ENCODE measurements at places on chromosomes 7 and 10.
A peak's percentile ranks its signal among the peaks of the same experiment; 100 is the strongest.

DNA sequence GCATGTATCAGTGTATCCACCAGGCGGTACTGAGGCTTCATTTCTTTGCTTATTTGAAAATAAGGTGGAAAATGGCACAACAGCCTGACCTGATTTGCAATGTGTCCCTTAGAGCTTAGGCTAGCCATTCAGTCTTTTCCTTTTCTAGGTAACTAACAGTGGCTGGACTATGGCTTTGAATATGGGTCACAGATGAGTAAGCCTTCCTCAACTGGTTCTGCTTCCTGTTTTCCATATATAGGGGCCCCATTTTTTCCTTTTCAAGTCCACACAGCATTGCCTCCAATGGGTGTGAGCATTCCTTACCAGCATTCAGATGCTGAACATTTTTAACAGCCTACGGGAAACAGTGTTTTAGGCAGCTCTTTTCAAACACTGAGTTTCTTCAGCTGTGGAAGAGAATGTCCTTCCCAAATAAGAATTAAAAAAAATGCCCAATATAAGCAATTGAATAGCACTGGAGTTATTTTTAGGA lies 3.9 kb upstream of the ITGB1 start:
- no peak for DNase-seq

DNA sequence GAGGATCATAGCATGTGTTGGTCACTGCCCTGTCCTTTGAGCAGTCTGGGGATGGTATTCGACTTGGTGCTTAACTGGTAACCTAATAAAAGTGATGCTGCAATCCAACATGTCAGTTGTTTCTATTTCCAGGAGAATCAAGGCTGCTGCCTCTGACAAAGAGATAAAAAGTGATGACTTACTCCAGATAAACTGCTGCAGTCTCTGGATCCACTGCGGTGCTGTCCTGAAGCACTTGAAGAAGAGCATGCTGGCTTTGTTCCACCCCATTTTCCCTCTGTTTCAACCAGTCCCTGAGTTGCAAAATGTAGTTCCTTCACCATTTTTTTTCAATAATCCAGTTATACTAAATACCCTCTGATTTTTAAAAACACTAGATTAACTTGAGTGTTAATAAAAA lies 403.5 kb upstream of the ANKRD30A start:
- no peak for DNase-seq

DNA sequence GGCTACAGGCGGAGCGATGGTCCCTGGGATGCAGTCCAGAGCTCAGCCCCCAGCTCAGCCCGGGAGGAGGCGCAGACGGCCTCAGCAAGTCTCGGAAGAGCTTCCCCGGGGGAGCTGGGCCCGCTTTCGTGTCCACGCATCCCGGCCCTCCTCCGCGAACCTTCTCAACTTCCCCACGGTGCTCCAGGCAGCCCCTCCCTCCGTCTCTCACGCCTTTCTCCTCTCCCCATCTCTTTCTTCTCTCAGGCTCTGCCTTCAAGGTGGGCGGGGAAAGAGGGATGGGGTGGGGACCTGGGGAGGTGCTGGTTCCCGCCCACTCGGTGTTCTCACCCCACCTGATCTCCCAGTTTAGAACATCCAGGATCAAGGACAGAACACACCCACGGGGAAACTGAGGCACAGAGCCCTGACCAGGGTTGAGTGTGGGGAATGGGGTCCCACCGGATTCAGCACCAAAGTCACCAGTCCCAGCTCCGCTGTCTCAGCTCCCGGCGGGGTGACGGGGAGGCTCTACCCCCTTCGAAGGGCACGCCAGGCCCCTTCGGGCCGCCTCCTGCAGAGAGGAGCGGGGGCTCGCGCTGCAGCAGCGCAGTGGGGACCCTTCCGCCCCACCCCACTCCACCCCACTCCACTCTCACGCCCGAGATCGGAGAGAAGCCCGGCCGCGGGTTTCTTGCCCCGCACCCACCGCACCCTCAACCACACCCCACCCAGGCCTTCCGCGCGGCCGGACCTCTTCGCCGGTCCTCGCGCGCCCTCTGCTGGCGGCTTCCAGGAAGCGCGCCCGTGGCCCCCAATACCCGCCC lies 18.2 kb downstream of the POLL start:
- DNase-seq = peak; percentile 54

DNA sequence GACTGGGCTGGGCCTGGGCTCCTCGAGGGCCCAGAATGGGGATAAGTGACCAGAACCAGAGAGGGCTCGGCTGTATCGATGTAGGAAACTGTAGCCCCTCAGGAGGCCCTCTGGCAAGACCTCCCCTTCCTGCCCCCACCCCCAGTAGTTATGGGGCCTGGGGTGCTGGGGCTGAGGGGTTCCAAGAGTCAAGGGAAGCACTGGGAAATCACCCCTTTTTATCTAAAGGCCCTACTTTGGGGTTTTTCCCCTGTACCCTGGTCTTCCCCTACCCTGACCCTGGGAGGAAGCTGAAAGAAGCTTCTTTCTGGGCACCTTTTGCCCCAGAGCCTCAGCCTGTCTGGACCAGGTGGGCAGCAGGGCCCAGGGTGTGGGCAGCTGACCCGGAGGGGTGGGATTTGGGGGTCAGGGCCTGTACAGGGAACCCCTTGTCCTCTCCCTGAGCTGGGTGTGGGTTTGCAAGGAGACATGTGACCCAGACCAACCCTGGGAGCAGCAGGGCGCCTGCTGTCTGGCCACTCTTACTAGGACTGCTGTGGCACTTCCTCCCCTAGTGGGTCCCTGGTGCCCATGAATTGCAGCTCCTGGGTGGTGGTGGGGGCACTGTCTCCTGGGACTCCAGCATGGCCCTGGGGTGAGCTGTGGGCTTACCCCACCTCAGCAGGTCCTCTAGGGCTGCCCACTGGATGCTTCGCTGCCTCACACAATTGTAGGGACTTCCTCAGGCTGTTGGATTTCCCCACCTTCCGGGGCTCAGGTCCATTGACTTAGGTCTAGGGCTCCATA lies 1.5 kb downstream of the IRF5 start:
- no peak for DNase-seq

DNA sequence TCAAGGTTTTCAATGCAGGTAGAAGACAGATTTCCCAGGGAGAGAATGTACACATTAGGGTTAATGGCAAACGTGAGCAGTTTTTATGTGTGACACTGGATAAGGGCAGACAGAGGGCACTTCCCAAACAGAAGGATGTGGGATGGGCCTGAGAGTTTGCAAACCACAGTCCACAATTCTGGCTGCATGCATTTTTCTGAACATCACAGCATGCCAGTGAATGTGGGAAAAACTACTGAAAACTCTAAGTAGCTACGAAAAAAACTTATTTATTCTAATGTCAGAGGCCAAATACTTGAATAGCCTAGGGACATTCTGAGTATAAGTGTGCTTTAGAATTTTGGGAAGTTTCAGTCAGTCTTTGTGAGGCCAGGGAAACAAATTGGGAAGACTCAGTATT lies 145.9 kb downstream of the NRCAM start:
- DNase-seq = no peak

DNA sequence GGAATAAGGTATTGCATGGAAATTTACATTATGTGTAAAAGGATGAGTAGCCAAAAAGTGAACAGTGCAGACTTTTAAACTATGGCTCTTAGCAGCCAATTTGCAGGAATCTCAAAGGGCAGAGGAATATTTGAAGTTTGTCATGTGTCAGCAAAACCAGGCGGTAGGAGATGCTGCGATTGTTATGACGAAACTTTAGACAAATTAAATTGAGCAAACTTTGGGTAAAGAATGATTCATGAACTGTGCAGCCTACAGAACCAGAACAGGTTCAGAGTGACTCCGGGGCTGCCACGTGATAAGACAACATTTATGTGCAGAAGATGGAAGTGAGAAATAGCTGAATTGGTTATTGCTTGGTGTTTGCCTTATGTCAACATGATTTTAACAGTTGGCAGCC lies 39.2 kb upstream of the CCDC6 start:
- DNase-seq = no peak

GRCh38 chr10:14397066-14397465 lies 66.3 kb upstream of the FRMD4A start:
- DNase-seq = no peak

- no peak for DNase-seq
These were observed 316.7 kb downstream of the FGFR2 start for GRCh38 chr10:121281576-121281975.

- DNase-seq = no peak
These were observed 449.1 kb downstream of the XPNPEP1 start for GRCh38 chr10:109474261-109474660.

DNA sequence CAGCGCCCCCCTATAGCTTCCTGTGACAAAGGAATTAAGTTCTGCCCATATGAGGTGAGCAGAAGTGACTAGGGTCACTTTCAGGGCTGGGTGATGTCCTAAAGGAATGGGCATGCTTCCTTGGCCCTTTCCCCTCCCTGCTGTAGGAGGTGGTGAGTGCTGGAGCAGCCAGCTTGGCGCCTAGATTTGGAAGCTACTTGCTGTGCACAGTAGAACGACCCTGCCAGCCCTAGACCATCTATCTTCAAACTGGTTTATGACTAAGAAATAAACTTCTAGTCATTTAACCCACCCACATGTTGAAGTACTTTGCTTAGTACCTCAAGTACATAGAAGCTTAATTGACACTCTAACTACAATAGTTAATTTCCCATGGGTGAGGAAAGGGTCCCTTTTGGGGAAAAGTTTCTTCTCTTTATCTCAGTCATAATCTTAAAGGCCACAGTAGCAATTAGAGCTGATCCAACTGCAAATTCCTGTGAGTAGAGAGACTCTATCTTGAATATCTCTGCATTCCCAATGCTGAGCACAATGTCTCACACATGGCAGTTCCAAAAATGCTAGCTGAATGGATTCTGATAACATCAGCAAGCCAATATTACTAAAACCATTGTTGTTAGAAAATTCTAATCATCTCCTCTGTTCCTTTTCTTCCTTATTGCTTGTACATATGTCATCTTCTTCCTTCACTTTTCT lies 227.2 kb downstream of the RELN start:
- no peak for DNase-seq

- no peak for DNase-seq
These were observed 44.5 kb downstream of the KCNMA1 start for GRCh38 chr10:77592946-77593636.

DNA sequence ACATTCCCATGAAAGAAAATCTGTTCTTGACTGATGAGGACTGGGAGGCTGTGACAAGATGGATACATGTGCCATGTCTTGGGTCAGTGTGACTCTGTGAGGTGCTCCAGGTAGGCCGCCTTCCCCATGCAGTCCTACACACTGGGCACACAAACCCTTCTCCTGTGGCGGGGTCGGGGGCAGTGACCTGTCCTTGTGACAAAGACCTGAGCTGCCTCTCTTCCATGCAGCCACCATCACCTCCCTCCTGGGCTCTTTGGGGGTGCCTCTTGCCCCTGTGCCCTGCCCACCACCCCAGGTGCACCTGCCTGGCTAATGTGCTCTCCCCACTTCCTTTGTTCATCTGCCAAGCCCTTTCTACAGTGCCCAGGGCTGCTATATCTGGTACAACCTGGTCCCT lies 35.7 kb upstream of the DMBT1 start:
- DNase-seq = no peak

DNA sequence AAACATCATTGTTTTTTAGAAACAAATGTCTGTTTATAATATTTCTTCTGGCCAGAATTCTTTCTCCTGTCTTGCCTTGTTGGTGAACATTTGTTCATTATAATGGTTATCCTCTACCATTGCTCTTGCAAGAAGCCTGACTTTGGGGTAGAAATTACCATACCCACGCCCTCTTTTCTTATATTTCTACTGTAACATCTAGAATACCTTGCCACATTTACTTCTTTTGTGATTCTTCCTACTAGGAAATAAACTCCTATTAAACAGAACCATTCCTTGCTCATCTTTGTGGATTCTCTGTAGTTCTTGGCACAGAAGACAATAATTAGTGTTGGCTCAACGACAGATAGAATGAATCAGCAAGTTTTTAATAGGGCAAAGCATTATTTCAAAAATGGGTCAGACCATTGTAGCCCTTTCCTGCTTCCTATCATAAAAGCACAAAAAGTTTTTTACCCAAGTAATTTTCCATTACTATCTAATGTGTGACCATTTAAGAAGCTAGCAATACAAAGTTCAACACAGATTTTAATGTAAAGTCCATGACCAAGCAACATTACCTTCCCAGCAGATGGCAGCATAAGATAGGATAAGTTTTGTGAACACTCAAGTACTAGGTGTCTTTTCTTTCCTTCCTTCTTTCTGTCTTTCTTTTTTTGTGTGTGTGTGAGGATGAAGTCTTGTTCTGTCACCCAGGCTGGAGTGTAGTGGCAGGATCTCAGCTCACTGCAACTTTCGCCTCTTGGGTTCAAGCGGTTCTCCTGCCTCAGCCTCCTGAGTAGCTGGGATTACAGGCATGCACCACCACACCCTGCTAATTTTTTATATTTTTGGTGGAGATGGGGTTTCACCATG lies 270.4 kb downstream of the HGF start:
- no peak for DNase-seq

GRCh38 chr10:123301077-123301857 lies 147.1 kb downstream of the BUB3 start:
- no peak for DNase-seq

- DNase-seq = no peak
These were observed 11.5 kb upstream of the NPFFR1 start for GRCh38 chr10:70295321-70295720.

GRCh38 chr7:2659556-2660358 lies 28.0 kb downstream of the TTYH3 start:
- no peak for DNase-seq

DNA sequence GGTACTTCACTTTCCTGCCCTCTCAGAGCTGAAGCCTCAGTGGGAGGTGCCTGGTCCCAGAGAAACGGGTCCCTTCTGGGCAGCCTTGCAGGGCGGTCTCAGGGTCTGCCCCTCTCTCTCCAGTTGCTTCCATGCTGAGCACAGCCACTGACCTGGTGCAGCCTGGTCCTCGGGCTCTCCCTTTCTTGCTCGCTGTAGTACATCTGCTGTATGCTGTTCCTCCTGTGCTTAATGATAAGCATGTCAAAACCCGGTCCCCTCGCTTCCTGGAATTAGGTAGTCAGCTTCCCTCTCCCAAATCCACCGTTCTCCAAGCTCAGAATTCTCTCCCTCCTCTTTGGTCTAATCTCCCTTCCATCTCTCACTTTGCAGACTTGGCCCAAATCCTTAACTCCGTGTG lies 11.0 kb upstream of the HPS1 start:
- no peak for DNase-seq

GRCh38 chr7:130358471-130358870 lies 13.9 kb downstream of the CPA5 start:
- no peak for DNase-seq

GRCh38 chr7:39421251-39421650 lies 145.0 kb upstream of the YAE1 start:
- DNase-seq = no peak

DNA sequence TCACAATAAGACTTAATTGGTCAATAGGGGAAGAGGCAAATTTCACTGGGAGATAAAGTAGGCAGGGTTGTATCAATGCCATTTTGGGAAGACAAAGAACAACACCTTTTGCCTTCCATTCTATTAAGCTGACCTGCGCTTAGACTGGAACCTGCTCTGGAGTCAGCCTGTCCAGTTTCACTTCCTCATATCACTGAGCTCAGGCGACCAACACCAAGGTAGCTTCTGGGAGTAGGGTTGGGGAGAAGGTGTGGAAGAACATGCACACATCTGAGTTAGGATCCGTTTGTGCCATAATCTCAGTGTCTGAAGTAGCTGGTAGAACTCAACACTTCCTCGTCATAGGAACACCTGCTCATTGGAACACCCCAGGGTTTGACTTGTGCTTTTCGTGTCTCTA lies 527.4 kb upstream of the IGFBP3 start:
- no peak for DNase-seq

GRCh38 chr10:35922876-35923600 lies 280.9 kb upstream of the FZD8 start:
- DNase-seq = no peak

Data from stimulated activated CD8-positive, alpha-beta memory T cell treated with anti-CD3 and anti-CD28 coated beads, Interleukin-4, amount 100 ng/mL, for 1 hour (primary cell).